Liver (tissue), 10 donors: ENCODE measurements at places on chromosomes 3 and 15.

- DNase-seq: no peak
Observed at GRCh38 chr3:17473761-17474160, 268.7 kb downstream of the TBC1D5 start.

- no peak for DNase-seq
Observed at GRCh38 chr15:88178631-88179030, 77.9 kb downstream of the NTRK3 start.

- DNase-seq: no peak
Observed at GRCh38 chr3:128235207-128235926, 82.1 kb downstream of the EEFSEC start.

DNA sequence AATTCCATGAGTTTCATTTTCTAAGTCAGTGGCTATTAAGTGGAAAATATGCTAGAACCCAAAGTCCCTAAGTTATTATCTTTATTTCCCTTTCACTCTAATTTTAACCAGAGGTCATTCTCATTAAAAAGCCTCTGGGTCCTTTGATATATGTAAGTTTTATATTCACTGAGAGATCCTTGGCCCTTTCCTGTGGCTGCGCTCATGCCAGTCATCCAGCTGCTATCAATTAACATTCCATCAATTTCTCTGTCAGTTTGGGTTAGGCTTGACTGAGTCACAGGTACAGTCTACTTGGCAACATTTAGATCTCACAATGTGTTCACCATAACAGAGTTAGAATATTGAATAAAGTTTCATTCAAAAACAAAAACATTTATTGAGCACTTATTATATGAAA is 58.0 kb upstream of the FBN1 start:
- no peak for DNase-seq

- no peak for DNase-seq
Observed at GRCh38 chr3:58003093-58003492, 5.1 kb upstream of the FLNB start.

GRCh38 chr3:25365636-25366035 is 62.4 kb upstream of the RARB start:
- DNase-seq: no peak

DNA sequence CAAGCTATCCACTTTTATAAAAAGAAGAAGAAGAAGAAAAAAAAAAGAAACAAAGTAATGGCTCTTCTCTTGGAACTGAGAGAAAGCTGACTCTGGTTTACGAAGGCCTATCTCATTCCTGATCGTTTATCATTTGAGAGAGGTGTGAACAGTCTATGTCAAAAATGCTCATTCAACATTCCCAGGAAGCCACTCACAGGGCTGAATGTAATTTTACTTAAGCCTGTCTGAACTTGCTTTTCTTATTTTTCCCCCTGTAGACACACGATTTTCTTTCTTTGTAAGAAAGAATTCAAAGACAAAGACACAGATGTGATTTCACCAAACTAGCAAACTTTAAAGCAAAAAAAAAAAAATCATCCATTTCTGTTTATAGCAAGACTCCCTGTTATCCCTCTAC is 805.8 kb downstream of the FHIT start:
- no peak for DNase-seq

DNA sequence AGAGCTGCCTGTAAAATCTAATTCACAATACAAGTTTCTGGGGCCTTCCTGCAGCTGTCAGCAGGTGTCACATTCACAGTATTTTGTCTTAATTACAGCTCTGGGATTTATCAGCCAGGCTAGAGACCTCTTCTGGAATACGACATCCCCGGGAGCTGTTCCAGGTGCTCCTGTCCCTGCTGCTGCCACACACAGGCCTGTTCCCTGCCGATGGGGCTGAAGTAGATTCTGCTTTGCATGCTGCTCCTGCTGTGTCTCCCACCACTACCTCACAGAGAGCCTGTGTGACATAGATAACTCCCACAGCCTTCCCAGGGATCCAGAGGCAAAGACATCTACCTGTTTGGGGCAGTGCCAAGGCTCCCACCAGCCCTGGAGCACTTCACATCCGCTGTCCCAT is 20.4 kb downstream of the COLQ start:
- DNase-seq: no peak

GRCh38 chr3:4999531-5000184 is 20.4 kb downstream of the BHLHE40 start:
- DNase-seq: no peak

- DNase-seq: no peak
Observed at GRCh38 chr3:32856355-32856889, 38.6 kb downstream of the TRIM71 start.

DNA sequence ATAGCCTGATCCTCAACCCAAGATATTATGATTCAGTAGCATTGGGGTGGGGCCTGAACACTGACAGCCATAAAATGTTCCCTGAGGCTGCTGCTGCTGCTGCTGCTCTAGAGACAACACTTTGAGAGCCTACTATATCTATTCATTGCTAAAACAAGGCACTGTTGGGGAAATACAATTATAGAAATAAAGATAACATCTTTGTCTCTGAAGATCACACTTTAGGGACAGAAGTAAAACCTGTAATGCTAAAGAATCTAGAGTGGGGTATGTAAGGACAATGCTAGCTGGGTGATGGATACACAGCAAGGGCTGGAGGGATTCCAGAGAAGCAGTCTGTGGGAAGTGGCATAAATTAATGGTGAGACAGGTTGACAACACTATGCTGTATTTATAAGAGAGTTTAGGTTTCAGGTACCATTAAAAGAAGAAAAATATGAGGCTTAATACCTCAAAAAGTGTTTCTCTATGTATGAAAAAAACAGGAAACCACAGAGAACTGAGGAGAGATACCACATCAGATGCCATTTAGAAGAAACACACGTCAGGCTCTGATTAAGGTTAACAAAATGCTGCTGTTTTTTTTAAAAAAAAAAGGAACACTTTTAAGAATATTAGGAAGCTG is 115.9 kb downstream of the CBLB start:
- DNase-seq: no peak

DNA sequence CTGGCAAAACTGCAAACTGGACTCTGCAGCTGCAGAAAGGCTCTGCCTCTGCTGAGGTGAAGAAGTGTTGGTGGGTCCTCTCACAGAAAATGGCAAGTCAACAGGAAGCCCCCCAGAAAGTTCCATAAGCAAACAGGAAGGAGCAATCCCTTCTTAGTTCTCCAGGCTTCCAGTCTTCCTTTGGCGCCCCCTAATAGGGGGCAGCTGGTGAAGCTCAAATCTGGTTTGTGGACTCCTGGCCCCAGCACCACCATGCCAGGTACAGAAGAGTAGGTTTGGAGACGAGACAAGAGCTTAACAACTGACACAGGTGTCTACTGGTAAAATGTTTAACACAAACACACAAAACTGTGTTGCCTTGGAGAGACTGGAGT is 35.5 kb downstream of the LEO1 start:
- no peak for DNase-seq

DNA sequence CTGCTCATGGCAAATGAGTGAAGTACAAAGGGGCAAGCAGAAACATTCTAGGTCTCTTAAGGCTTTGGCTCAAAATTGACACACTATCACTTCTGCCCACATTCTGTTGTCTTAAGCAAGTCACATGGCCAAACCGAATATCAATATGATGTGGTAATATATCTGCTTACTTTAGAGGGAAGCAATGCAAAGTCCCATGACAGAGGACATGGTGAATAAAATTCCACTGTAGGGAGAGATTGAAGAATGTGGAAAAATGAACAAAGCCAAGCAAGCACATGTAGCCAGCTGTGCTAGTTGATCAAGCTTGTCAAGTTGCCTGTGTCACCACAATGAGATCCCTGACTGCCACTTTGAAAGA is 11.2 kb upstream of the TBC1D5 start:
- DNase-seq: no peak

GRCh38 chr3:56557831-56558170 is 826 bp downstream of the CCDC66 start:
- no peak for DNase-seq

DNA sequence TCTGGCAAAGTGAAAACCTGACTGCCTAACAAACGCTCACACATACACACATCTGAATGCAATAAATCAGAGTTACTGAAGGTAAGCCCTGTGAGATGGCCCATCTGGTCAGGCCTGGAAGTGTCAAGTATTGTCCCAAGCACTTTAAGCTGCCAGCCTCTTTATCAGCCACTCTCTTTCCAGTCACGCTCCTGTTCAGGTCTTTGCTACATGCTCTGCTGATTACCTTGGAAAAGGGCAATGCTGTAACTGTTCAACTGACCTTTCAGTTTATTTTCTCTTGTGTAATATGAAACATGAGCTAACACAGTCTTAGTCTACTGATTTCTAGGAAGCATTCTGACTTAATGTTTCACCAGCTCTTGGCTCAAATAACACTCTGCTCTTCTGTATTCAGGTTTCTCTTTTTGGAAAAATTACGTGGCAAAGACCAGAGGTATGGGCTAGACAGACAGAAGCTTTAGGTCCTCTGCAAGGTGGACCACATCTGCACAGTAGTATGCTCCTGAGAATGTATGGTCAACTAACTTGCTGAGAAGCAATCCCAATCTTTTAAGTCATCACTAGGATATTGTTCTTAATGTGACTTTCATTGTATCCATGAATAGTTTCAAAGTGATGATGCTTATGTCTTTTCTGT is 44.5 kb downstream of the GBE1 start:
- no peak for DNase-seq

GRCh38 chr3:197593046-197593380 is 37.2 kb upstream of the BDH1 start:
- no peak for DNase-seq

DNA sequence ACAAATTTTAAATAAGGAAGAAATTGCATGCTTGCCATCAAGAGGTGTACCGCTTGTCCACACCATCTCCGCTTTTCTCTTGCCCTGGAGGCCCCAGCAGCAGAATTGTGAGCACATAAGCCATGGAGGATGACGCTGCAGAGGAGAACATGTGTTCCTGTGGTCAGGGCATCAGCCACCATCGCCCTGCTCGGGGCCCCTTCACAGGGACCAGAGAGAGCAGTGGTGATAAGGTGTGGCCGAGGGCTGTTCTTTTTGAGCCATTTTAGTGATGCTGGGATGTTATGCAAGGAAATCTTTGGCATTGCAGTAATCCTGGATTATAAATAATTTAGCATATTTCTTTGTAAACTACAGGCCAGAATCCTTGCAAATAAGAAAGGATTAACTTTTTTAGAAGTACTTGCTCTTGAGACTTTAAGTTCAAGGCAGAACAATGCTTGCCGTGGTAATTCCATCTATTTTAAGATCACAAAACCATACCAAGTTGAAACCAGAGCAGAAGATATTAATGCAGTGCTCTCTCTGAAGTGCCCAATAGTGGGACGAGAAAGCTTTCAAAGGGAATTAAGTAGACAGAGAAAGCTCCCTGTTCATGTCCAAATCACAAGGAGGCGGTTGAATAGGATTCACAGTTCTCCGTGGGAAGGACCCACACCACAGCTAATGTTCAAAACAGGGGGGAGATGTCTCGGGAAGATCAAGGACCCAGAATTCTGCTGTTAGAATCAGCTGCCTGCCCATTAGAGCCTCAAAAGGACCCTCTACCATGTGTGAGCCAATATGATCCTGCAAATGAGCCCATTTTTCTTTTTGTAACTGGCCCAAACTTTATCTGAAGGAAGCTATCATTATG is 338.5 kb downstream of the RORA start:
- DNase-seq: no peak

DNA sequence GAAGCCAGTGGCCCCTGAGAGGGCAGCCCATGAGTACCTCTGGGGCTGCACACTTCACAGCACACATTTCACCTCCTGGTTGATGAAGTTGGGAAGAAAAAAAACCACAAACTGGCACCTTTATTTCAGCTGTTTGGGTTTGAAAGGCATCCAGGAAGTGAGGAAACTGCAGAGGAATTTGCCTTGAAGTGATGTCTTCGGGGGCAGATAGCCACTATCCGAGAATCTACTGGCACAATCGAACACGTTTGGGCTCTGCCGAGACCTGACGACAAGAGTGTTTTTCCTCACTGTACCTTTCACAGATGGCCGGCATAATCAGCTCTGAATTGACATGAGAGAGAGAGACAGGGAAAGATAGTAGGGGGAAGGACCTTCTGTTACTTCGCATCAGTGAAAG is 59.7 kb downstream of the LRIG1 start:
- DNase-seq: no peak

GRCh38 chr3:172305552-172305951 is 142.7 kb downstream of the GHSR start:
- DNase-seq: no peak

DNA sequence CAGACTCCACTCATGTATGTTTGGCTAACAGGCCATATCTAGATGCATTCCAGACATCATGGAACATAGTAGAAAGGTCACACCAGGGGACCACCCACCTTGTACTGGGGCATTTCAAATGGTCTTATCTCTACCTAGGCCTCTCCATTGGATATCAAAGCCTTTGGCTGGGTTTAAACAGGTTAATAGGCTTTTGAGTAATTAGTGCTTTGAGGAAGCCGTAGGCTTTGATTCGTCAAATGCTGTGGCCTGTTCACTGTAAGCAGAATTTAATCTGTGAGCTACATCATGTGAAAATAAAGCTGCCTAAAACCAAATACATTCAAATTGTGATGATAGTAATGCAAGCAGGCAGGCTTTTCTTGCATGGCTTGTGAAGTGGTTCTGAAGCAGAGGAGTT is 129.5 kb downstream of the ST8SIA2 start:
- no peak for DNase-seq

DNA sequence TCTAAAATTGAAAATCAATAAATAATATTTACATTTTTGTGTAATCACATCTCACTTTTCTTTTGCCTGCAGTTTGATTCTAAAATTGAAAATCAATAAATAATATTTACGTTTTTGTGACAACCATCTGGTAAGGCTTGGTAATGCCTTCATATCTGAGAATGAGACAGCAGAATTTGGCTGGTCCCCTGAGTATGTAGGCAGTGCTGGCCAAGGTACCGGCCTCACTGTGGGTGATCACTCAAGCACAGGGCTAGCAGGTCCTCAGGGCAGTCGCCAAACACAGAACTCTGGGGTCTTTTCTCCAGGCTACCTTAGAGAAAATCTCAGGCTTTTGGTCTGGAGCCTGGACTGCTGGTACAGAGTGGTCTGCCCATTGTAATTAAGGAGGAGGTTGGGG is 26.2 kb downstream of the RTP3 start:
- DNase-seq: no peak

DNA sequence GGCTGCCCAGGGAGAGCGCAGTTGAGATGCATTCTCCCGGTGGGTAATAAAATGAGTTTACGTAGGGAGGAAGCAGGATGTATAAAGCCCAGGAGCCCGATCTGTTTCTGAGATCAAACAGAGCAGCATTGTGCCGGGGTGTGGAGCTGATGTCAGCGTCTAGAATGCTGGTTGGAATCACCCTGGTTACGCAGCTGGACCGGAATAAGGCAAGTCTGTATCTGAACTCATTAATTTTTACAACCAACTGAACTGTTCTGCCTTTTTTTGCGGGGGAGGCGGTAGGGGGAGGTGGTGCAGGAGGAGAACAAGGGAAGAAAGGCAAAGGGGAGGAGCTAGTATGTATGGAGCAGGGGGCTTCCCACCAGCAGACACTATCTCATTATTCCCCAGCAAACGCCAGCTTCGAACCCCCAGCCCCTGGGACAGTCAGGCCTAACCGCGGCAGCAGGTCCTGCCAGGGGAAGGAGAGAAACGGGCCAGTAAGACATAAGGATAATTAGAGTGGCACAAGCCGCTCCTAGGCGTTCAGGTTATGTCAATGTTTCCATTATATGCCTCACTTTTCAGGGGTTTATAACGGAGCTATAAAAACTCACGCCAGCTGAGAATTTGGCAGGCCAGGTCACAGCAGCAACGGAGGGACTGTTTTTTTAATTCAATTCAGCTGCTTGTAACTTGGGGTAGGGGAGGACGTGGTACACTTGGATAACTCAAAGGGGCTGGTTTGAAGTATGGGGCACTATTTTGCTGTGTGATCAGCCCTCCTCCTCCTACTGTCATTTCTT is 175.3 kb upstream of the HES1 start:
- DNase-seq: no peak

GRCh38 chr3:114456742-114457141 is 162.9 kb downstream of the TIGIT start:
- DNase-seq: no peak
